Hippocampal formation (tissue), 2 donors: ENCODE measurements at places on chromosomes 16 and 17.

DNA sequence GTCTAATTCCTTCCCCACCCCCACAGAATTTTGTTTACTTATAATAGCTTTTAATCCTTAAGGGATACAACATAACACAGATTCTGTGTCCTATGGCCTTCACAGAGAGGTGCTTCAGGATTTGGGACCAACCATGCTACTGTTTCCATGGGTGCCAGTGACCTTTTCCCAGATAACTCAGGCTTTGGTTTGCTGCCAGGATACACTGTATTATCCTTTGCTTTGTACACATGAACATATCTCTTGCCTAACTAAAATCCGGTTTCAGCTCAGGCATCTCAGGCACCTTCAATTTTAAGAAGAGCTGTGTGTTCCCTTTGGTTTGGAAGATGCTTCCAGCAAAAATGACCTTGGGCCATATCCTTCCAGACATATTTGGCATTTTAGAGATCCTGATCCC lies 428.4 kb upstream of the CDH5 start:
- DNase-seq = no peak

DNA sequence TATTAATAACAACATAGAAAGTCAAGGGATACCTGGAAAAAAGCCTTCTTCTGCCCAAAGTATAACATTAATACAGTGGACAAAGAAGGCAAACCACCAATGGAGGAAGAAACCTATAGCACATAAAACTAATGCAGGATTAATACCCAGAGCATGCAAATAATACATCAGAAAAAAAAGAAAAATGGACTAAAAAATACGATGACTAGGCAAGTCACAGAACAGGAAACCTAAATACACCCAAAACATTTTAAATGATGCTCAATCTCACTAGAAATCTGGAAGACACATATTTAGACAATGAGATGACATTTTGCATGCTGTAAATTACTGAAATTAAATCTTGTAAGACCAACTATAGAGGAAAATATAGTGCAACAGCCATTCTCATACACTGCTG lies 55.9 kb downstream of the MED13 start:
- no peak for DNase-seq

DNA sequence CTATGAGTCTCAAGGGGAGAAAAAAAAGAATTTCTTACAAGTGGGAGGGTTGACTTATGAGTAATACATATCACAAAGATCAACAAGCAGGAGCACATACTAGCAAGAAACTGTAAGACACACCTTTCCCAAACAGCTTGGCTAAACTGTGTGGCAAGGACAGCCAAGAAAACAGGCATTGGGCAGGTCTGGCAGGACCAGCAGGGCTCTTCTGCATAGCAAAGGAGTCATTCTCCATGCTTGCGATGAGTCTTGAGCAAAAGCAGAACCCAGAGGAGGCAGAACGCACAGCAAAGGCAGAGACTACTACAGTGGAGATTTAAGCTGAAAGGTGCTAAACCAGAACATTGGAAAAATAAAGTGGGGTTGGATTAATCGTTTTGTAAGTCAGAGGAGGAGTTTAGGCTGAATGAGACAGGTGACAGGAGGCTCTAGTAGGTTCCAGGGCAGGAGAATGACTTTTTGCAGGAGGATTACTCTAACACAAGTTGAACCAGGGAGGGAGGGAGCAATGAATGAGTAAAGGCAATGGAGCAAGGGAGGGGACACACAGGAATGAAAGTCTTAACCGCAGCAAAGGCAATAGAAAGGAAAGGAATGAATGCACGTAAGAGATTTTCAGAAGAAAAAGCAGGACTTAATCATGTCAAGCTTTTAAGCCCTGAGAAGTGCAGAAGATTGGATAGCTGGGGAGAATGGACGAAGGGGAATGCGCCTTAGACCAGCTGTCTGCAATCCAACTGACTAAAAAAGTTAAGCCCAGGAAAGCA lies 2.7 kb downstream of the N4BP1 start:
- no peak for DNase-seq

DNA sequence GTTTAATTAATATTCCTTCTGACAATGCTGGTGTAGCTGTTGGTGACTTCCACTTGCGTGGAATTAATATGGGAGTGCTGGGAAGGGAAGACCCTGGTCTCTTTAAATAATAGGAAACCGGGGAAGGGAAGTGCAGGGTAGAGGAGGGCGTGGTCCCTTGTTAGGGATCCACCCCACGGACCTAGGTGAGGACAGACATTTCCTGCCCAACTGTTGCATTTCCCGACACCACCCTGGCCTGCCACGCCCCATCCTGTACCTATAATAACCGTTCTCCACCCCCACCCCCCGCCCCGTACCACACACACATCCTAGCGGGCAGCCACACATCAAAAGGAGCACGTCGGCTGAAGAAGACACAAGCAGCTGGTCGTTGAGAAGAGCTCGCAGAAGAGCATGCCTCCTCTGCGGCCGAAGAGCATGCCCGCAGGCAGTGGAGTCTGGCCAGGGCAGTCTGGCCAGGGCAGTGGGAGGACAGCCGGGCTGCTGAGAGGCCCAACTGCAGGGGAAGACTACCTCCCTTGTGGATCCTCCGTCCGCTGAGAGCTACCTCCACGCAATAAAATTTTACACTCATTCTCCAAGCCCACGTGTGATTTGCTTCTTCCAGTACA lies 36.8 kb upstream of the MMD start:
- no peak for DNase-seq

DNA sequence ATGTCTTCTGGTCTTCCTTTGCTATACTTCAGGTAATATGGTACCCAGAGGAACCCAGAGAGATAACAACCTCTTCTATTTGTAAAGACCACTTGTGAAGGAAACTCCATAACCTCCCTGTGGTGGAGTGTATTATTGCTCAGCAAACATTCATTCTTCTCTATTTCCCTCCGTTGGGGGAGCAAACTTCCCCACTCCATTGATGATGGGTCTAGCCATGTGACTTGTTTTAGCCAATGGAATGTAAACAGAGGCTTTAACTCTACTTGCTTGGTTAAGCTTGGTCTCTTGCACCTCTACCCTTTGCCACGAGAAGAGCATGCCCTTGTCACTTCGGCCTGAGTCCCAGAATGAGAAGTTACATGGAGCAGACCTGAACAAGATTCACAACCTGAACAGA lies 30.0 kb upstream of the SKAP1 start:
- DNase-seq = no peak

GRCh38 chr17:37847102-37847501 lies 77.1 kb upstream of the TBC1D3K start:
- no peak for DNase-seq

DNA sequence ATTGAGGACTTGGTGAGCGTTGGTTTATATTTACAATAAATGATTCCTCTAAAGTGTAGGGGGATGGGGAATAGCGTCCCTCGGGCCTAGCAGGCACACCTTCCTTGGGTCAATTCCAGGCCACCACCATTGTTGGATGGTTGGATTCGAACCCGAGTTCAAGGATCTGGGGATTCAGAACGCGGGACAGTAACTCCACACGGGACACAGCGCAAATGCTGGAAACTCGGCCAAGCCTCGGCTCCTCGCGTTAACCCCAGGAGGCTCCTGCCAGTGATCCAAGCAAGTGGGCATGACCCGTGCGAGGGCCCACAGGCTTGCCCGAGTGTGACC lies 613 bp downstream of the B9D1 start:
- DNase-seq = no peak

DNA sequence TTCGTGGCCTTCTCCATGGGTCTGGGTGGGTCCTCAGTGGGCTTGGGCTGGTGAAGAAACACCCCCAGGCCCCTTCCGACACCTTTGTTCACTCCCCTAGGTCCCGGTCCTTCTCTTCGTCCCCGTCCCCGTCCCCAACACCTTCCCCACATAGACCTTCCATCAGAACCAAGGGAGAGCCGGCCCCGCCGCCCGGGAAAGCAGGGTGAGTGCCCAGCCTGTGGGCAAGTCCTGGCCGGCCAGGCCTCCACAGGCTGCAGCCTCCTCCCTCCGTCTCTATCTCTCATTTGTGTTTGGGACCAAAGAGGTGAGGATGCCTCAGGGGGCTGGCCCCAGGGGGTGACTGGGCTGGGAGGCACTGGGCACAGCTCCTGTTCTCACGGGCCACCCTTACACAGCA lies 14.5 kb upstream of the IL17C start:
- DNase-seq = no peak

DNA sequence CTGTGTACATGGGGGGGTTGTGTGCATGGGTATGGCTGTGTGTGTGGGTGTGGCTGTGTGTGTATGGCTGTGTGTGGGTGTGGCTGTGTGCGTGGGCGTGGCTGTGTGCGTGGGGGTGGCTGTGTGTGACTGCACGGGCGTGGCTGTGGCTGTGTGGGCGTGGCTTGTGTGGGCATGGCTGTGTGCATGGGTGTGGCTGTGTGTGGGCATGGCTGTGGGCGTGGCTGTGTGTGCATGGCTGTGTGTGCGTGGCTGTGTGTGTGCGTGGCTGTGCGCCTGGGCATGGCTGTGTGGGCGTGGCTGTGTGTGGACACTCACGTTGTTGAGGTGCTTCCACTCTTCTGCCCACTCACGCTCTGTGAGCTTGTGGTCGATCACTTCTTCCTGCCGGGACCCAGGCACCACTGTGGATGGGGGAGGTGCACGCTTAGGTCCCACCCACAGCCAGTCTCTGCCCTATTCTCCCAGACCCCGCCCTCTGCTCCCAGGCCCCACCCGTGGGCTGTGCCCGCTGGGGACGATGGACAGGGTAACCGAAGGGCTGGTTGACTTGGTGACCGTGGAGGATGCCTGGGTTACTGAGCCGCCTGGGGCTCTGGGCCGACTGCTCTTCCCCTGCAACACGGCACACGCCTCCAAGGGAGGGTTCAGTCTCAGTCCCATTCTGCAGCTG lies 16.0 kb upstream of the PABPN1L start:
- no peak for DNase-seq
